Inflammatory macrophage treated with lipopolysaccharide for 1 hour (primary cell): ENCODE measurements at places on chromosomes 11 and 22.

DNA sequence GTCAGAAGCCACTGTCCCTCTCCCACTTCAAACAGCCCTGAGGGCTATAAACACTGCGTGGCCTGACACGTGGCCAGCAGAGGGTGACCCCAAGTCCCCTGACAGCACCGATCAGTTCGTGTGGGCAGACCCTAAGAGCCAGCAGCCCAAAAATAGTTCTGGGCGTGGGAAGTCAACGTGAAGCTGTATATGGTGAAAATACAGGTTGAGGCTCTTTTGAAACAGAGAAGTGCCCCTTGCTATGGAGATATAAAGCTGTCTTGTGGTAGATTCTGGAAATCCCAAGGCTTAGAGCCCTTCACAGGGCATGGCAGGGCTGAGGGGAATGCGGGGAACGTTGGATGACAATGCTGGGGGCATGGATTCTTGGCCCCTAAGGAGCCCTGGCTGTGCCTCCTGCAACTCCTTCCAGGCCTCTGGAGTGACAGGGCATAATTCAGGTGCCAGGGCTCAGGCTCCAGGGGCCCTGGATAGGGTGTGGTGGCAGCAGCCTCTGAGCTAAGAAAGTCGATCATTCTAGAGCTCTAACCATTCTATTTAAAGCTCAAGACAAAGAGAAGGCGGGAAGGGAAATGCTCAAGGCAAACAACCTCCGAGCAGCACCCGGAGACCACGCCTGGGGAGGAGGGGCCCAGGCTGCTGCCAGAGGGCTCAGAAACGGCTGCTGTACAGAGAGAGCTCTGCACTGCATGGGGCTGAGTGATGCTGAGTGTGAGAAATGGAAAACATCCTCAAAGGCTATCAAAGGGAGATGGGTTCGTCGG, 60.4 kb upstream of the CD5 start:
- DNase-seq: peak; percentile 61

- no peak for DNase-seq
Measured at GRCh38 chr11:122178795-122179194, 62.8 kb upstream of the BLID start.

GRCh38 chr11:8867035-8867434, 44.0 kb upstream of the AKIP1 start:
- no peak for DNase-seq

- no peak for DNase-seq
Measured at GRCh38 chr11:45622861-45623260, 42.6 kb downstream of the CHST1 start.

DNA sequence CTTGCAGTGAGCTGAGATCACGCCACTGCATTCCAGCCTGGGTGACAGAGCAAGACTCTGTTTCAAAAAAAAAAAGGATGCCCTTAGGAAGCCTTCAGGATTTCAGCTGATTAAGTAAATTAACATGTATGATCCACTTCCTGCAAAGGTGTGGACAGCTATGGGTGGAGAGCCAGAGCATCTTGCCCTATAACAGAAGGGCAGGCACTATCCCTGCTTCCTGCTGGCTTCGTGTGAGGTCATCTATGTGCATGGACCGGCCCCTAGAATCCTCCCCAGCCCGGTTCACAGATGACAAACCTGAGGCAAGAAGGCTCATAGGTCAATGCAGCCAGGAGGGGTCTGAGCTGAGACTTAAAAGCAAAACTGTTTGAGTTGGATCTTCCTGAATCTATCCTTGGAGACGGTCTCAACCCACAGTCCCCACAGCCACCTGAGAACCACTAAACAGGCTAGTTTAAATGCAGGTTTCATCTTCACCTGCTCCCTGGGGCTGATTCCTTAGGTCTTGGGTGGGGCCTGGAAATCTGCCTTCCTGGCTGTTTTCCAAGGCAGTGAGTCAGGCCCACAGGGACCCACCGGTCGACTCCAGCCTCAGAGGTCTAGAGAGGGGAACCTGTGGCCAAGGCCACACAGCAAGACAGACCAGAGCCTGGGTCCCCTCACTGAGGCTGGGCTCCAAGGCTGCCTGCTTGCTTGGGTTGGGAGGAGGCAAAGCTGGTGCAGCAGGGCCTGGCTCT, 55.2 kb upstream of the MPEG1 start:
- DNase-seq: no peak
